ENCODE measurements at places on chromosomes 12 and 14. TPM values are rescaled to one million over a fixed set of nuclear protein-coding genes. Genes with fewer than 3 reads are reported as not detected.

The IAPP gene
- total RNA-seq, result not detected

The TMTC1 gene
- 4.6 TPM for total RNA-seq

The CD27 gene
- total RNA-seq, result not detected

The BTBD7 gene
- total RNA-seq, result 12.4 TPM

The KLHL33 gene
- total RNA-seq, result 0.25 TPM

The LRIG3 gene
- total RNA-seq, result 60.8 TPM

The FLVCR2 gene
- 0.49 TPM for total RNA-seq

The NYNRIN gene
- 6.7 TPM for total RNA-seq

The CCDC196 gene
- not detected for total RNA-seq

The SLC6A13 gene
- total RNA-seq, result 3.0 TPM

The HECTD1 gene
- total RNA-seq, result 76.9 TPM

The NFATC4 gene
- total RNA-seq, result 15.3 TPM

The WNT1 gene
- total RNA-seq, result not detected

The RBM23 gene
- 54.6 TPM for total RNA-seq

The EPYC gene
- total RNA-seq, result not detected

The LRRC74A gene
- total RNA-seq, result not detected

The STYK1 gene
- total RNA-seq, result 0.25 TPM

The CLMN gene
- 5.3 TPM for total RNA-seq

The SYNDIG1L gene
- not detected for total RNA-seq

The NKX2-1 gene
- not detected for total RNA-seq

The NRIP2 gene
- under 0.01 TPM for total RNA-seq

The FGF6 gene
- not detected for total RNA-seq

The CLEC2D gene
- 2.5 TPM for total RNA-seq

The CD163L1 gene
- under 0.01 TPM for total RNA-seq

The AMIGO2 gene
- total RNA-seq, result 146 TPM

The TAS2R7 gene
- not detected for total RNA-seq

The IGF1 gene
- not detected for total RNA-seq

The A2M gene
- total RNA-seq, result not detected

The CACNB3 gene
- total RNA-seq, result 33.2 TPM

The ACOT6 gene
- not detected for total RNA-seq

The TAMALIN gene
- total RNA-seq, result 0.98 TPM

The LRRC10 gene
- not detected for total RNA-seq

The RNFT2 gene
- total RNA-seq, result 6.2 TPM

The KRT6C gene
- total RNA-seq, result not detected

The VDR gene
- 1.3 TPM for total RNA-seq

The VRTN gene
- not detected for total RNA-seq

The DACT1 gene
- 9.1 TPM for total RNA-seq
